ENCODE measurements at places on chromosomes 1 and 21.

GRCh38 chr21:14454016-14455009 is 71.4 kb upstream of the HSPA13 start:
- no peak for DNase-seq

DNA sequence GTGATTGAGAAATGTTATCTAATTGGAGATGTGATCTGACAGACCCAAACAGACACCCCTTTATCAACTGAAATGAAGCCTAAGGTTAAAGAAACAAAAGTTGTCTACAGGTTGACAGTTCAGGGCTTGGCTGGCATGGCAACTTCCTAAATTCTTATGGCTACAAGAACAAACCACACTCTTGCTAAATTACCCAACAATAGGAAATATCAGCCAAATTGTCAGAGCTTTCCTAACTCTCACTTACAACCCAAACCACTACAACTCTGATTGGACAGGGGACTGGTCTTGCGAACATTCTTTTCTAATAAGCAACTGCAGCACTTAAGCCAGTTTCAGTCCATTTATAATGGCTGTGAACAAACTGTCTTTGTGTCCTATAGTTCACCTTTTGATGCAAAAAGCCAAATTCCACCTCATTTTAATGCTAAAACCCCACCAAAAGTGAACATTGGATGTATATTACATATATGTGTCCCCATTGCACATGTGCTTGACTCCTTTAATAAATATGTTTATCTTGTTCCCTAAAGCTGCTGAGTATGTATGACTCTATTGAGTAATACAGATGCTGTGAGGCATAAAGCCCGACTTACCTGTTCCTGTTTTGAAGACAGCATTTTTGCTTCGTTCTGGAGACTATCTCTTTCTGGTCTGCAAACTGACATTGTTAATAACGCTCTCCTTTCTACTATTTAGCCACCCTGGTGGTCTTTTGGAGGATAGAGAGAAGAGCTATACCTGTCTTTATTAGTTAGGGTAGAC is 101.3 kb upstream of the HMCN1 start:
- no peak for DNase-seq

DNA sequence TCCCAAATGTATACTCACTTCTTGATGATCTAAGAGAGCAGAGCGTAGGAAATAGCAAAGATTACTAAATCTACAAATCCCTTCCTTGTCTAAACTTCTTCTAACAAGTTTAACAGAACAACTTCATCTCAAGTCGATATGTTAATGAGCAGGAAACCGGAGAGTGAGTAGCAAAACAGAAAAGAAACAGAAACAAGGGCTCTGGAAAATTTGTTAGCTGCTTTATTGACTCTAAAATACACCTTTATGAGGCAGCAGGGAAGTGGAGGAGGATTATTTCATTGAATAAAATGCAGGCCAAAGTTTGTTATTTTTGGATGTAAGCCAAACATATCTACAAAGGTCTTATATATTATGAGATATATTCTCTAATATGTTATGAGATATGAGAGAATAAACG is 192.4 kb downstream of the LRRIQ3 start:
- DNase-seq, result no peak

GRCh38 chr21:42607102-42607501 is 46.3 kb upstream of the PDE9A start:
- DNase-seq, result no peak

DNA sequence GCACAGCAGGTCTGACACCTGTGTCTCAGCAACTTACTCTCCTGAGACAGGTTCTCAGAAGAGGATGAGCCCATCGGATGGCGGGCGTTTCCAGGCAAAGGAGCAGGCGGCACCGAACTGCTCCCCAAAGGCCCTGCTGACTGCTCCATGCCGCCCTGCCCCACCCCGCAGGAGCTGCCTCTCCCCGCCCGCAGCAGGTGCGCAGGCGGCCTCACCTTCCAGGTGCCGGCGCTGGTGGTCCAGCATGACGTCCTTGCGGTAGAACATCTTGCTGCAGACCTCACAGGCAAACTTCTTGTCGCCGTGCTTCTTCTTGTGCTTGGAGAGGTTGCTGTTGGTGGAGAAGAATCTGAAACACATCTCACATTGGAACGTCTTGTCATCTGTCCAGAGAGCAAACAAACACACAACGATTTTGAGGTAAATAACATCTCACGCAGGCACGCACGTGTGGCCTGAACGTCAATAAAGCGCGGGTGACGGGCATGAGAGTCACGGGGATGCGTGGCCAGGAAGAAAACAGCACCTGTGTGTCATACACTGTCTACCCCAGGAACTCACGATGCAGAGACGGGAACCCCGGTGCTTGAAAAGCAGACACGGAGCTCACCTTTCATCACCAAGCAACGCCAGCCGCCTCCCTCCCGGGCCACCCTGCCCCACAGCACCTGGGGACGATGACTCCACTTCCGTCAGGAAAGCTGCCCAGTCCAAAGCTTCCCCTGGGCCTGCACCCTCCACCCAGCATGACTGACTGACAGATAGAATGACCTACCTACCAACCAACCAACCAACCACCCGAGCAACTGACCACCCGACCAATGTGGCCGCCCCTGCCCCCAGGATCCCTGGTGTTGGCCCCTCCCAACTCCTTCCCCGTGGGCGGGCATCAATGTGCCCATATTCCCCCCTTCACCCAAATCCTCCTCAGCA is 50.9 kb downstream of the PRDM15 start:
- no peak for DNase-seq

GRCh38 chr1:50447961-50448360 is 24.7 kb upstream of the DMRTA2 start:
- no peak for DNase-seq

DNA sequence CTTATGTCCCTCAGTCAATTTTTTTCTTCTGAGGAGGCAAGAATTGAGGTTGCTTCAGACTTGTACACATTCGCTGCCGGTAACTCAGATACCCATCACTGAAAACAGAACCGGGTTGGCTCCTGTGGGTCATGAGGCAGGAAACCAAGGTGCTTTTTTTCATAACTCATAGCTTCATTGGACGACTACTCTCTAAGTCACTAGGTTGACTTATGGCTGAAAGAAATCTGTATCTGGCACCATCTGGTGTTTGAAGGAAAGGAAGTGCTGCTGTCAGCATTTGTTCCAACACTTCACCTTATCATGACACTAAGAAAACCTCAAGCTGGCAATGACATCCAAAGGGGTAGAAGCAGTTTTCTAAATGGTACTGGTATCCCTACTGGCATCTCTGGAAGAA is 82.3 kb downstream of the TBX19 start:
- peak; percentile 83 for DNase-seq

DNA sequence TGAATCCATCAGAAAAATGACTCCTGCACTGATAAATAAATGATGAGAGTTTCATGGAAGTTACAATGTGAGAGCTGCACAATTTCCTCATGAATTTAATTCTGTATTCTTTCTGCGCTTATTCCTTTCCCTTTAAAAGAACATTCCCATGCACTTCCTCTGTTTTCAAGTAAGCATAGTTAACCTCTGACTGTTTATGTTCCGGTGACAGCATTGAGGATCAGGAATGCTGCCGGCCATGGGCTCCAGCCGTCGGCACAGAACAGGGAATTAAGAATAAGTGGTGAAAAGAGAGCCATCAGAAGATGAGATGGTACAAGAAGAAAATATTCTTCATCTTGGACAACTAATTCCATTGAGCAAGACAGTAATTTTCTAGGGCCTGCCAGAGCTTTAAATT is 65.3 kb downstream of the SUSD4 start:
- no peak for DNase-seq
